Large intestine (tissue), 12 donors: ENCODE measurements at places on chromosomes 7 and 10. TPM values are rescaled to one million over a fixed set of nuclear protein-coding genes. Genes with fewer than 3 reads are reported as not detected.

GRCh38 chr7:45650404-45651394 is 76.5 kb downstream of the ADCY1 start:
- H3K27me3 ChIP-seq, result no peaks in the 10 kb centered on the region
- no peaks in the 10 kb centered on the region for H3K36me3 ChIP-seq
- no peak overlapping the region for H3K4me3 ChIP-seq
- H3K27ac ChIP-seq, result no peak overlapping the region
- H3K4me1 ChIP-seq, result no peaks in the 10 kb centered on the region

GRCh38 chr7:46756256-46756655 is 825.7 kb downstream of the TNS3 start:
- no peak for DNase-seq
- H3K4me3 ChIP-seq, result no peak overlapping the region
- no peak overlapping the region for H3K27ac ChIP-seq
- no peaks in the 10 kb centered on the region for H3K36me3 ChIP-seq
- H3K4me1 ChIP-seq, result no peaks in the 10 kb centered on the region
- no peaks in the 10 kb centered on the region for H3K27me3 ChIP-seq

Gene LBX1
- 0.03 TPM for polyA plus RNA-seq

DNA sequence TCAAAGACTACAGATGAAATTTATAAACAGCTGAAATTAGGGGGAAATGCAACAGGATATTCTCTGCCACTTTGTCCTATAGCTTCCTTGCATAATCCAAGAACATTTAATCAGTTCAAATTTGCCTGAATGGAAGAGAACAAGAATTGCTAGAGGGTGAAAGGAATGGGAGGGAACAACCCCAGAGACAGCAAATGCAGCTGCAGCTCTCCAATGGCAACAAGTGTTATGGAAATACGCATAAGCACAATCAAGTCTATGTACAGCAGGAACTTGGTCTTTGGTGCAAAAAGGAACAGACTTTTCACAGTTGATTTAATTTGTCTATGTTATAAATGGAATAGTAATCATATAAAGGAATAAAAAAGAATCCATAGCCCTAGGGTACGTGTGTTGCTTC is 269.0 kb upstream of the ETV1 start:
- H3K4me3 ChIP-seq, result no peak overlapping the region
- H3K27ac ChIP-seq, result no peak overlapping the region
- no peaks in the 10 kb centered on the region for H3K4me1 ChIP-seq
- H3K36me3 ChIP-seq, result no peaks in the 10 kb centered on the region

- no peak overlapping the region for H3K4me3 ChIP-seq
- H3K36me3 ChIP-seq, result no peaks in the 10 kb centered on the region
- no peaks in the 10 kb centered on the region for H3K4me1 ChIP-seq
- no peak for DNase-seq
- H3K27me3 ChIP-seq, result no peaks in the 10 kb centered on the region
Observed at GRCh38 chr10:2329082-2329481, 591.8 kb upstream of the ADARB2 start.

DNA sequence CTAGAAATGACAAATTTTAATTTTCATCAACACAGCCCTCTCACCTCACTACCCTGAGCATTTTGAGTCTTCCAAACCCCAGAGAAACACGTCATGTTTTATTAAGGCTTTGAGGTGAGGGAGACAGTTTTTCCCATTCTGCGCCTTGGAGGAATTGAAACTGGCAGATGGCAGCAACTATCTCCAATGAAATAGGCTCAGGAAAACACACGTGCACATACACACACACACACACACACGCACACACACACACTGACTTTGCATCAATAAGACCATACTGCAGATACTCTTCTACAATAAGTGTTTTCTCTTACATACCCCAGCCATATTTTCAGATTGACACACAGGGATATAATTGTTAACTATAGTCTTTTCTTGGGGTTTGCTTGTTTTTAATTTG is 3.2 kb upstream of the SFTPA2 start:
- no peak for DNase-seq
- peaks cover 3% of the 10 kb centered on the region for H3K27me3 ChIP-seq
- H3K4me1 ChIP-seq, result no peaks in the 10 kb centered on the region
- no peak overlapping the region for H3K4me3 ChIP-seq
- H3K36me3 ChIP-seq, result no peaks in the 10 kb centered on the region
- H3K27ac ChIP-seq, result no peak overlapping the region

DNA sequence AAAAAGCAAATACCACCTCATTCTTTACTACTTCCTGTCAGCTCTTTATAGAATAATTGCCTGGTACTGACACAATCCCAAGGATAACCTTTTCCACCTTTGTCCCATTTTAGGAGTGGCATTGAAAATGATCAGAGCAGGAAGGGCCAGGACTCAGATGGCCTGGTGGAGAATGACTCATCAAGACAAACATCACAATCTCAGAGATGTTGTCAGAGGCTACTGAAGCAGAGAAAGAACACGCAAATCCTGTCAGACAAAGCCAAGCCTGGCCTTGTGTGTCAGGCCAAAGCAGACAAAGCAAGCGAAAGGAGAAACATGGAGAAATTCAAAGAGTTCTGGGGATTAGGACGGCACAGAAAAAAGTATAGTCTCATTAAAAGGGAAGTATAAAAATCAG is 40.9 kb downstream of the NSUN6 start:
- no peaks in the 10 kb centered on the region for H3K27me3 ChIP-seq
- no peak overlapping the region for H3K4me3 ChIP-seq
- peak overlapping the region; percentile 53 for H3K27ac ChIP-seq
- peak; percentile 74 for DNase-seq

- H3K27ac ChIP-seq, result peak overlapping the region; percentile 71
Observed at GRCh38 chr7:66050337-66050957, 25.2 kb upstream of the ASL start.

DNA sequence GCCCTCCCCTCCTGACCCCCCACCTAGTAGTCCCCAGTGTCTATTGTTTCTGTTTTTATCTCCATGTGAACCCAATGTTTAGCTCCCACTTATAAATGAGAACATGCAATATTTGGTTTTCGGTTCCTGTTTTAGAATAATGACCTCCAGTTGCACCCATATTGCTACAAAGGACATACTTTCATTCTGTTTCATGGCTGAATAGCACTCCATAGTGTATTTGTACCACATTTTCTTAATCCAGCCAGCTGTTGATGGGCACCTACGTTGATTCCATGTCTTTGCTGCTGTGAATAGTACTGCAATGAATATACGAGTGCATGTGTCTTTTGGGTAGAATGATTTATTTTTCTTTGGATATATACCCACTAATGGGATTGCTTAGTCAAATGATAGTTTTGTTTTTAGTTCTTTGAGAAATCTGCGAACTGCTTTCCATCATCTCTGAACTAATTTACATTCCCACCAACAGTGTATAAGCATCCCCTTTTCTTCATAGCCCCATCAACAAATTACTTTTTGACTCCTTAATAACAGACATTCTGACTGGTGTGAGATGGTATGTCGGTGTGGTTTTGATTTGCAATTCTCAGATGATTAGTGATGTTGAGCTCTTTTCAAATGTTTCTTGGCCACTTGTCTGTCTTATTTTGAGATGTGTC is 128.4 kb upstream of the PHYHIPL start:
- DNase-seq, result no peak
- H3K27me3 ChIP-seq, result no peaks in the 10 kb centered on the region
- H3K36me3 ChIP-seq, result no peaks in the 10 kb centered on the region
- H3K4me3 ChIP-seq, result no peak overlapping the region
- no peak overlapping the region for H3K27ac ChIP-seq

Gene ANKRD1
- polyA plus RNA-seq, result 0.06 TPM

Gene ELFN1
- polyA plus RNA-seq, result 2.3 TPM

DNA sequence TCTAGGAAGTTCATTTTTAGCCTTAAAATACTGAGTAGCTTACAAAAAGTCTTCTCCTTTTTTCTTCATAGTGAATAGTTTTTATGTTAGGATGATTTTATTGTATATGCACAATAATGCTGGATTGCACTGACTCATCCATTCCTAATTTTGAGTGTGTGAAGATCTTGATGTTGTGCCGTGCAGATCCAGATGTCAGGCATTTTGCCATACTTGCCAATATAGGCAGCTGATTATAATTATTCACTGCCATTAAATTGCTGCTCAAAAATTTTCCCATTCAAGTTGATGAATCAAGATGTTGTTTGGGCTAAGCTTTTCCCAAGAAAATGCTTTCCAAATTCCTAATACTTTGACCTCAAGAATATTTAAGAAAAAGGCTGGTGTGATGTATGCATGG is 218.3 kb downstream of the AHR start:
- no peak overlapping the region for H3K4me3 ChIP-seq
- H3K27me3 ChIP-seq, result no peaks in the 10 kb centered on the region
- no peaks in the 10 kb centered on the region for H3K4me1 ChIP-seq
- DNase-seq, result no peak

DNA sequence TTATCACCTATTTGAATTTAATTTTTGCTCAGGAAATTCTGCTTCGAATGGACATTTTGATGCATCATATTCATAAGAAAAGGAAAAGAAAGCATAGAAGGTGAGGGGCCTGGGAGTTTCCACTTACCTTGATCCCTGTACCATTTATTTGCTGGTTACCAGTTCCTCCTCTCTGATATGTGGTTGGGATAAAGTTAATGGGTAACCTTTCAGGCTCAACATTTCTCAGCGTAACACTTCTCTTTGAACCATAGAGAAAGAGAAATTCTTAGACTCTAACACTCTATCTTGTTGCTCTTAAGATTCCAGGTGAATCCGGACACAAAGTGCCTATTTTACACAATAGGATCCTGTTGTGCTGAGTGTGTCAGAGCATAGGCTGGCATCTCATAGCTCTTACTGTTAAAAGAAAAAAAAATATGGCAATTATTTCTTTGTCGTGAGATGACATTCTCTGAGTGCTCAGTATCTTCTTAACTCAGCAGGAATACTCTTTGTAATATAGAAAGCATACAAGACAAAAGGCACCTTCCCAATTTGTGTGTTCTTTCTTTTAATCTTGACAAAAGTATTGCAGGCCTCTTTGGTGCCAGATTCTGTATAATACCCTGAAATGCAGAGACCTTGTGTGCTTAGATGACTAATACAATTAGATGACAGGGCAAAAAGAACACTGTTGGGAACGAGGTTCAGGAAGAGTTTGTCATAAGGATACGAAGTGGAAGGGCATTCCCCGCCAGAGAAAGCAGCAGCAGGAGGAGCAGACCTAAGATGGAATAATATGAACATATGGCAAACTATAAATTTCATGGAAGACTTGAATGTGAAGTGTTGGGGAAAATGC is 689.6 kb downstream of the NRG3 start:
- H3K36me3 ChIP-seq, result no peaks in the 10 kb centered on the region
- H3K4me1 ChIP-seq, result no peaks in the 10 kb centered on the region
- no peak overlapping the region for H3K4me3 ChIP-seq
- no peak overlapping the region for H3K27ac ChIP-seq

DNA sequence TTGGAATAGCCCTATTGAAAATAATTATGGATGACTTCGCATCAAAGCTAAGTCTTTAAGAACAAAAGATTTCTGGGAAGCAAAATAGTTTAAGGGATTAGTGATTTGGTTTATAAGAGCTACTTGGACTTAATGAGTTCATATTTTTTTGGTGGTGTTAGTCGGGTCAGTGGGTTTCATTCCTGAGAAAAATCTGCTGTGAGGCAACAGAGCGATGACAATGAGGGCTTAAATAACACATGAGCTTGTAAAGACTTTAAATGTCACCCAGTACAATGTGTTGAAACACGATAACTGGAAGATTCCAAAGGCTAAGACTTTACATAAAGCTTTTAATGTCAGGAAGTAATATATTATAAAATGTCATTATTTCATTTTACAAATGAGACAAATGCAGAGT is 178.8 kb downstream of the ARL4A start:
- H3K27me3 ChIP-seq, result no peaks in the 10 kb centered on the region
- no peaks in the 10 kb centered on the region for H3K4me1 ChIP-seq
- H3K4me3 ChIP-seq, result no peak overlapping the region
- no peaks in the 10 kb centered on the region for H3K36me3 ChIP-seq
- H3K27ac ChIP-seq, result no peak overlapping the region
- DNase-seq, result no peak

GRCh38 chr7:71343039-71343438 is 211.1 kb downstream of the GALNT17 start:
- no peak overlapping the region for H3K4me3 ChIP-seq
- H3K27ac ChIP-seq, result no peak overlapping the region
- DNase-seq, result no peak
- no peaks in the 10 kb centered on the region for H3K4me1 ChIP-seq

Gene CLRN3
- 121 TPM for polyA plus RNA-seq

DNA sequence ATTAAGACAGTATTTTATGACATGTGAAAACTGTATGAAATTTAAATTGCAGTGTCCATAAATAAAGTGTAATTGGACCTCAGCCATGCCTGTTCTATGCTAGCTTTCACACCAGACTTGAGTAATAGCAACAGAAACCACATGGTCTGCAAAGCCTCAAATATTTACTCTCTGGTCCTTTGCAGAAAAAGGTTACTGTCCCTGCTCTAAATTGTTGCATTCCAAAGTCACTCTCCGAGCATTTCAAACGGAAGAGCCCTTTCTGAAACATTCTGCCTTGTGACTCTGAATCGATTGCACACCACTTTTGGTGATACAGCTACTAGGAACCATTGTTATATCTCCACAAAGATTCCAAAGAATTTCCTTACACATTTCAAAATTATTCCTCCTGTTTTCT is 81.0 kb upstream of the STK17A start:
- no peak for DNase-seq
- no peaks in the 10 kb centered on the region for H3K27me3 ChIP-seq
- no peak overlapping the region for H3K27ac ChIP-seq
- H3K36me3 ChIP-seq, result no peaks in the 10 kb centered on the region
- H3K4me3 ChIP-seq, result no peak overlapping the region
- no peaks in the 10 kb centered on the region for H3K4me1 ChIP-seq

Gene ARF5
- polyA plus RNA-seq, result 225 TPM

Gene GPR15LG
- polyA plus RNA-seq, result 1.4 TPM
